ENCODE measurements at places on chromosomes 1 and 21.
A peak's percentile ranks its signal among the peaks of the same experiment; 100 is the strongest.

GRCh38 chr1:119462964-119463363 lies 44.0 kb upstream of the HSD3B1 start:
- no peak for DNase-seq

- no peak for DNase-seq
Observed at GRCh38 chr1:3292051-3292722, 162.3 kb upstream of the ARHGEF16 start.

DNA sequence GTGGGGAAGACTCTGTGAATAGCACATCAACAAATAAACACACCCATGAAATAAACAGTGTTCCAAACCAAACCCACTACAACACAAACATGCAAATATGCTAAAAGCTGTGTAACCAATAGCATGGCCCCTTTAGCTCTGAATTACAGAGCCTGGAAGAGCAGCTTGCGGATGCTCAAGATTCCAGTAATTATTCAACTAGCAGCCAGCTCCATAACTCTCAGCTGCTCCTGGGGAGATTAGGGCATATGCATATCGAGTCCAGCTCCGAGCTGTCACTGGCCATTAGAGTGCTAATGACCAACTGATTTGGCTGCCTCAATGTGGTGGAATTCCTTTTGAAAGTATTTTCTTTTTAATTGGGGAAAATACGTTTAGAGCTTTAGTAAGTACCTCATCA lies 207.1 kb downstream of the HHAT start:
- DNase-seq, result no peak

- DNase-seq, result no peak
Observed at GRCh38 chr1:105368446-105368845, 1618.7 kb downstream of the AMY1C start.

DNA sequence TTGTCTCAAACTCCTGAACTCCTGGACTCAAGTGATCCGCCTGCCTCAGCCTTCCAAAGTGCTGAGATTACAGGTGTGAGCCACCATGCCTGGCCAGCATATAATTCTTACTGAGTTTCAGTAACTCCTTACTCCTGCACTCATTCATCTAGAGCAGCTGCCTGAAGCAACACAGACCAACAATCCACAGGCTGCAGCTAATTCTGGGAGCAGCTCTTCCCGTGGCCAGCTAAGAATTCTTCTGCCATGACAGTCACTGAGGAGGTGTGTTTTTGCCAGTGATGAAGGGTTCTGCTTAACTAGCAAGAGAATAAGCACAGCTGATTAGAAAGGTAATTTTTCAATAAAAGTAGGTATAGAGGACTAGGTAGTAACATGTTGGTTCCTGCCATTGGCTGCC lies 5.4 kb downstream of the VTCN1 start:
- no peak for DNase-seq

GRCh38 chr1:116817582-116818064 lies 63.4 kb downstream of the CD2 start:
- peak; percentile 30 for DNase-seq

DNA sequence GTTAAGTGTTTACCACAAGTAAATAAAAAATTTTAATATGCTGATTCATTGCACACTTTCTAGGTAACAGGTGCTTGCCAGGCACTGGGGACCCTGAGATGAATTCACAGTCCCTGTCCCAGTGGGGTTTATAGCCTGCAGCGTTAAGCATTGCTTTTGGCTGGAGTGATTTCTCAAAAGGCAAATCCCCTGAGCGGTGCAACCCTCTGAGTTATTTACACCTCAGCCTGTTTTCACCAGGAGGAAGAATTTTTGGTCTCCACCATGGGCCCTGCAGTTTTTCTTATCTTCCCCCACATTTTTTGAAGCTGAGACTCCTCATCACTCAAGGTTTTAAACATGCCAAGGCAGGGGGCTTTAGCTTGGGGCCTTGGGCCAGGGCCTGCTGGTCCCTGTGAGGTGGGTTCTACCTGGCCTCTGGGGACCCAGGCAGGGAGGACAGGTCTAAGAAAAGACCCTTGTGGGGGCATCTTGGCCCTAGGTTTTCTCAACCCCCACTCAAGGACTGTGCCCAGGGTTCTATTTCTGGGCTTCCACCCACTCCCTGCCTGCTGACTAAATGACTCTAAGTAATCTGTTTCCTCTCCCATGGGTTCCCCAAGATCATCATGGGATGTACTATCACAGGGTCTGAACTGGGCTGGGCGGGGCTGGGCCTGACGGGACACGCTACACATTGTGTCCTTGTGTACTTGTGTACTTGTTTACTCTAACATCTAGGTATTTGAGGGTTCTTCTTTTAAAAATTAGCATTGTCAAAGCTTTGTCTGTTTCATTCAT lies 10.2 kb upstream of the CHIT1 start:
- no peak for DNase-seq

DNA sequence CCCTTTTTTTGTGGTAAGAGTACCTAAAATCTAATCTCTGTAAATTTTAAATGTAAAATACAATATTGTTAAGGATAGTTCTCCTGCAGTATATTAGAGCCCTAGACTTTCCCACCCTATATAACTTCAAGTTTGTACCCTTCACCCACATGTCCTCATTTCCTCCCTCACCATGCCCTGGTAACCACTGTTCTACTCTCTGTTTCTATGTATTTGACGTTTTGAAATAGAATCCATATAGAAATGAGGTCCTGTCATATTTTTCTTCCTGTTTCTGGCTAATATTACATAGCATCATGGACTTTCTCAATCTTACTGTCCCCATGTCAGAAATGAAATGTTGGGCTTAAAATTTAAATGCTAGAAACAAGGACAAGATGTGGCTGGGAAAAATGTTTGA lies 24.8 kb downstream of the GBP7 start:
- DNase-seq, result no peak

- no peak for DNase-seq
Observed at GRCh38 chr1:20093940-20094391, 24.0 kb downstream of the PLA2G5 start.

- DNase-seq, result no peak
Observed at GRCh38 chr1:60503266-60503925, 429.8 kb upstream of the C1orf87 start.

DNA sequence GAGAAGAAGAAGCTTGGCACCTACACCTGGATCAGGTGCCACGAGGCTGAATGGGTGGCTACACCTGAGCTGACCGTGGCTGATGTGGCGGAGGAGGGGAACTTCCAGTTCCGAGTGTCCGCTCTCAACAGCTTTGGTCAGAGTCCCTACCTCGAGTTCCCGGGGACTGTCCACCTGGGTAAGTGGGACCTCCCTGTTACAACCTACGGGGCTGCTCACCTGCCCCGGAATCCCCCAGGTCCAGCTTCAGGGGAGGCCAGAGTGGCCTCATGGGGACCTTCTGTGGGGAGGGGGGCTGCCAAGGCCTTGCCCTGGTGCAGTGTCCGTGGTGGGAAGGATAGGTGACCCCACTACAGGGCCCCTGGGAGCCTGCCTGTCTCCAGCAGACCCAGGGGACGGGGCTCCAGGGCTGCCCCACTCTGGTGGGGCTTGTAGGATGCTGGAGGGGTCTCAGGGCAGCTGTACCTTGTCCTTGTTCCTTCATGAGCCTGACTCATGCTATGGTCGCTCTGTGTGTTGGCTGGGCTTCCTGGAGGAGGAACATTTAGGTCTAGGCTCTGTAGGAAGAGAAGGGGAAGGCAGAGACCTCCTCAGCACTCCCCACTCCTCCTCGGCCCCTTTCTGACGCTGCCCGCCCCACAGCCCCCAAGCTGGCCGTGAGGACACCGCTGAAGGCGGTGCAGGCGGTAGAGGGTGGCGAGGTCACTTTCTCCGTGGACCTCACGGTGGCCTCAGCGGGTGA lies 7.2 kb downstream of the OBSCN start:
- DNase-seq, result no peak

GRCh38 chr1:33099290-33100118 lies 18.6 kb downstream of the AZIN2 start:
- peak; percentile 100 for DNase-seq

DNA sequence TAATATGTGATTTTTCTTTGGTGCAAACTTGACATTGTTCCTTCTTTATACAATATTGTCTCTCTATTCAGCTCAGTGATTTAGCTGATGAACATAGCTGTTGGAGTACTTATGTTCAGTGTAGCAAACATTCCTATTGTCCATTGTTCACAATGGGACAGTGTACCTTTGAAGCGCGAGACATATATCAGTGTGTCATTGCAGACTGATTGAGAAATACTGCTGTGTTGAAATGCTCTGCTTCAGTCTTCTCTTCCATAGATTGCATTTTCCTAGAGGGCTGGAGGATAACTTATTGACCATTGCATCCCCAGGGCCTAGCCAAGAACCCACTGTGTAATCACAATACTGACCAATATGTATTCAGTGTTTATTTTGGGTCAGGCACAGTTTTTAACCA lies 46.5 kb downstream of the HLX start:
- no peak for DNase-seq

- DNase-seq, result no peak
Observed at GRCh38 chr1:184010788-184011187, 26.7 kb downstream of the COLGALT2 start.

GRCh38 chr21:28959367-28960099 lies 33.1 kb downstream of the LTN1 start:
- peak; percentile 83 for DNase-seq

DNA sequence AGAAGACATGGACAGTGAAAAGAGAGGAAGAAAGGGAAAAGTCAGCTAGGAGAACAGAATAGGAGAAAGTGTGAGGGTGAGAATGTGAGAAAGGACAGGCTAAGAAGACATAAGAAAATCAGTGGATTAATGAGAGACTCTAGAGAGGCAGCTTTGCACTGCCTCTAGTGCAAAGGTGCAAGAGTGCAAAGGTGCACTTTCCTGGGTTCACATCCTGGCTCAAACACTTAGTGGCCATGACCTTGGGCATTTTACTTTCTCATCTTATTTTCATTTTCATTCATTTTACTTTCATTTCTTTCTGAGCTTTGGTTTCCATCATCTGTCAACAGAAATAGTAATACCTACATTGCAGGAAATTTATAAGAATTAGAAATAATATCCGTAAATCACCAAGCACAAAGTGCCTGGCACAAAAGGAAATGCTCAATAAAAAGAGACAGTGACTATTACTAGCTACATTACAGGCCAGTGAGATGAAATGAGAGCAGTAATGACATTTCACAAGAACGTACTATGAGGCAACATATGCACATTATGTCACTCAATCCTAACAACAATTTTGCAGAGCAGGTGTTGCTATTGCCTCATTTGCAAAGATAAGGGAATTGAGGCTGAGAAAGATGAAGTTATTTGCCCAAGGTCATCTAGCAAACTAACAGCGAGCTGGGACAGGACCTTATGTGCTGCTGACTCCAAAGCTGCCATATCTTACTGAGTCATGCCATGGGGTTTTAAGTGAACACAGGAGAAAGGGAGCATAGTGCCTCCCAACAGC lies 107.0 kb upstream of the TLR5 start:
- DNase-seq, result no peak

DNA sequence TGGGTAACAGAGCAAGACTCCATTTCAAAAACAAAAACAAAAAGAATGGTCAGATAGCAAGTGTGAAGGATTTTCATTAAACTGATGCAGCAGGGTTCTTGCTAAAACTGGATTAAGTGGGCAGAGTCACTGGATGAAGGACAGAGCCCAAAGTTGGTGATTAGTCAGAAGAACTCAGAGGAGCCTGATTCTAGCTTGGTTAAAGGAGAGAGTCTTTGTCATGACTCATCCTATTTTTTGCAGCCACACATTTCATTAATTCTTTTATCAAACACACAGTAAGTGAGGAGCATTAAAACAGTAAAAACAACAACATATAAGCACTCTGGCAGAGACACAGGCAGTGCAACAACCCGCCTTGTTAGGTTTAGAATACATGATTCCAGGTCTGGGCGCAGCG lies 56.0 kb upstream of the EDARADD start:
- peak; percentile 20 for DNase-seq

GRCh38 chr1:228393268-228393701 lies 13.3 kb downstream of the TRIM11 start:
- DNase-seq, result peak; percentile 84

DNA sequence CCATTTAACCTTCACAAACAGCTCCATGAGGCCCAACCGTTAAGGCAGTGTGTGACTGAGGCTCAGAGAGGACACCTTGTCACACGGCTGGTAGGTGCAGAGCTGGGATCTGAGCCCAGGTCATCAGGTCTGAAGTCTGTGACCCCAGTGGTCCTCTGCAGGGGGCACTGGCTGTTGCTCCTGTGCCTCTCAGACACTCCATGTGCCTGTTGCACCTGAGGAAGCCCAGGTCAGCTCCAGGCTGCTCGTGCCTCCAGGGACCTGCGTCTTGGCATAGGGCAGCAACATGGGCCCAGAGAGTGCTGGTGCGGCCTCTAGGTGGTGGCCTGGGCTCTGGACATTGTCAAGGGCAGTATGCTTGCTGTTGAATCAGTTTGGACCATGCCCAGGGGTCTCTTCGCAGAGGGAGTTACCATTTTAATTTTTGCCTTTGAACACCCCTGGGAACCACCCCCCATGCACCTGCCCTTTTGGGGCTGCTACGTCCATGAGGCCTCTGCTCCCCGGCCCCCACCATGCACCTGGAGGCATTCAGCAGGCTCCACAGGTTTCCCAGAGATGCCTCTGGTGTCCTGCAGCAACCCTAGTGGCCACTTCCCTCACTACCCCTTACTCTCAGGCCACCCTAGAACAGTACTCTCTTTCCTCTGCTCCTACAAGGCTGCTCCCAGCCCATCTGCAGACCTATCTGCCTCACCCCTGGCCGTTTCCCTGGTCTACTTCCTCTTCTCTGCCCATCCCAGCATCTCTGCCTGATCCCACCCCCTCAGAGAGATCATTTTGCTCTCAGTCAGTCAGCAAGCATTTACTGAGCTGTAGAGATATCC lies 25.2 kb upstream of the EPS8L3 start:
- DNase-seq, result no peak

GRCh38 chr1:150511551-150511950 lies 3.6 kb downstream of the ECM1 start:
- DNase-seq, result no peak

- no peak for DNase-seq
Observed at GRCh38 chr1:78255383-78255782, 209.6 kb downstream of the GIPC2 start.

DNA sequence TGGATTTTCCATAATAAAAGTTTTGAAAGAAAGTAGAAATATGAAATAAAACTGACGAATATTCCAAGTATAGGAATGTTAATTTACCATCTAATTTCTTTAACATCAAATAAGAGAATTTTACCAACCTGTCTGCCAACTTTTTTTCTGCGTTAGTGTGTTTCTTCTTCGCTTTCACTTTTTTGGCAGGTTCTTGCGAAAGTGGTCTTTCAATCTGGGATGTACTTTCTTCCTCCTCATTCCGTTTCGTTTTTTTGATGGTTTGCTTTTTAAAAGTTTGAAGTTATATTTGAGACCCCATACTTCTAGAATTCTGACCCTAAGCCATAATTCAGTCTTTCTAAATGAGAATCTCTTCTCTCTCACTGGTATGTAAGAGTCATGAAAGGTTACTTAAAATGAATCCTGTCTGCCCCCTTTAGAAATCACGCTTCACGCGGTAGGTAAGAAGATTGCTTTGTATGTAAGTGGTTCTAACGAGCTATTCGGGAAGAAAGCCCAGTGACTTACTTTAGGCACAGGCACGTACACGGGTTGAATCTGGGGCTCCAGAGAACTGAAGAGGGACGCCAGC lies 580 bp downstream of the RBM34 start:
- peak; percentile 58 for DNase-seq

- peak; percentile 41 for DNase-seq
Observed at GRCh38 chr1:201582705-201583442, 43.9 kb downstream of the NAV1 start.

- DNase-seq, result no peak
Observed at GRCh38 chr21:44903050-44903685, 17.5 kb downstream of the ITGB2 start.

GRCh38 chr21:41360072-41360821 lies 1.6 kb upstream of the MX2 start:
- DNase-seq, result peak; percentile 19

Data from fibroblast of skin of back (primary cell).